ENCODE measurements at places on chromosomes 13 and 19.

GRCh38 chr19:32358321-32358720 lies 12.9 kb downstream of the ZNF507 start:
- DNase-seq, result no peak

DNA sequence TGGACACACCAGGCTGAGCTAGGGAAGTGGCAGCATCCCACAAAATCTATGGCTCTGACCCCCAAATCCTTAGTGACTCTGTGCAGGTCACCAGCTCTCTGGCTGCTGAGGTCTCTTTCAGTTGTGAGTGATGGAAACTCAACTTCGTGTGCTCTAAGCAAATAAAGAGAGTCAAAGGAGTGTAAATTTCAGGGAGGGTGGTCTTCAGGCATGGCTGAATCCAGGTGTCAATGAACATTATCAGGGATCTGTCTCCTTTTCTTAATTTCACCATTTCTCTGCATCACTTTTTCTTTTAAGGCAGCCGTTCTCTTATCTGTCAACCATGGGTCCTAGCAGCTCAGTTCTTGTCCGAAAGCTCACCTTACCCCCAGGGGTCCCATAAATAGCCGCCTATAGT lies 6.2 kb downstream of the CYP4F12 start:
- no peak for DNase-seq

DNA sequence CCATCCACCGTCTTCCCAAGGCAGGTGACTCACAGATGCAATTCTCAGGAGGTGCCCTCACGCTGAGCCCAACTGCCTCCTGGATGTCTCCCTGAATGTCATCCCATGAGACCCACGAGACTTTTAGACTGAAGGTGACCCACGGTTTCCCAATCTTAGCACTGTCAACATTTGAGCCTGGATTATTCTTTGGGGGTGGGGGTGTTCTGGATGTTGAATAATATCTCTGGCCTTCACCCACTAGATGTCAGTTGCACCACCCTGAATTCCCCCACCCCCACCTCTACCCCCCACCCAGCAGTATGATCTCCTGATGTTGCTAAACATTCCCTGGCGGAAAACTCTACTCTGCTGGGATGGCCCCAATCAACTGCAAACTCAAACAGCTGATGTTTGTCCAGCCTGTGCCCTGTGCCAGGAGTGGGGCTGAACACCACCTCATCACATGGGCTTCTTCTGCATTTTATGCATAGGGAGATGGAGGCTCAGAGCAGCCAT lies 2.2 kb upstream of the CYP4F22 start:
- no peak for DNase-seq

- DNase-seq, result no peak
These were observed 96.7 kb downstream of the PCDH9 start for GRCh38 chr13:67133476-67133875.

DNA sequence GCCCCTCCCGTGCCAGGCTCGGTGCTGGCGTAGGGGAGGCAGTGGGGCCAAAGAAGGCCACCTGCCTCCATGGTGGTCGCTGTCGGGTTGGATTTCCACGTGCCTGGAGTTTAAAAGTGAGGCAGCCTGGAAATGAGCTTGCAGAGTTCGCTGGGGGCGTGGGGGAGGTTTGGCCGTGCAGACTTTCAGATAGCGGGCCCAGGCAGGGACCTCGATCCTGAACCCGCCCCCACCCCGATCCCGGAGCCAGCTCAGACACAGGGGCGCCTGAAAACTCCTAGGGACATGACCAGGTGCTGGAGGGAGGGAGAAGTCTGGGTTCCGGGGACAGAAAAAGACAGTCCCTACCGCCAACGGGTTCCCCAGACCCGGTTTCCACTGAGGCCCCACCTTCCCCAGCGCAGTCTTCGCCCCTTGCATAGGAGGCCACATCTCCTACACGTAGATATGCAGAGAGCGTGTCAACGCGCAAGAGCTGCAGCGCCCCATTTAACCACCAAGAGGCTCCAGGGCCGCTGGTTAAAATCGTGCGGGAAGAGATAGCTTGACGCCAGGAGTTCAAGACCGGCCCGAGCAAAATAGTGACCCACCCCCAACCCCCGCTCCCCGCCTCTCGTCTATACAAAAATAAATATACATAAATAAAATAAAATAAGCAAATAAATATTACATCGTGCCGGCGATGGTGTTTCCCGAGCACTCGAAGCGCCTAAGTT lies 8.5 kb downstream of the CCDC8 start:
- no peak for DNase-seq

GRCh38 chr19:45477186-45477585 lies 9.4 kb downstream of the FOSB start:
- no peak for DNase-seq

DNA sequence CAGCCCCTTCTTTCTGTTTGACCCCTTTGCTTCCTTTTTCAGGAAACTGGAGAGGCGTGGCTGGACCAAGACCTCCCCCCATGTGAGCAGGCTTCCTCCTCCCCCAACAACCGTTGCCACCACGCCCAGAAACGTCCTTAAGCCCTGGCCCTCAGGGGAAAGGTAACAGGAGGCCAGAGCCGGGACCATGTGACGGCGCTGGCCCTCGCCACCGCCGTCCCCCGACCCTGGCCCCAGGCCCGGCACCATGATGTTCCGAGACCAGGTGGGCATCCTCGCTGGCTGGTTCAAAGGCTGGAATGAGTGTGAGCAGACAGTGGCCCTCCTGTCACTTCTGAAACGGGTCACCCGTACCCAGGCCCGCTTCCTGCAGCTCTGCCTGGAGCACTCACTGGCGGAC lies 14.4 kb downstream of the SAMD4B start:
- DNase-seq, result no peak

DNA sequence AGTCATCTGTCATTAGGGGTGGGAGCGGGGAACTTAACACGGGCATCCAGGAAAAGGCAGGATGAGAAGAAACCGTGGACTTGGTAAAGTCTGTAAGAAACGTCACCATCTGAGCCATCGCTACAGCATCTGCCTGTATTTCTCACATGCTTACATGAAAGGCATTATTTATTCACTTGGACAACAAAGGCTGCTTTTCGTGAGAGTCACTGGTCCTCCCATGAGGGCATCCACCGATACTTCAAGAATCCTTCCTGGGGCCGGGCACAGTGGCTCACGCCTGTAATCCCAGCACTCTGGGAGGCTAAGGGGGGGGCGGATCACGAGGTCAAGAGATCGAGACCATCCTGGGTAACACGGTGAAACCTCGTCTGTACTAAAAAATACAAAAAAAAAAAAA lies 16.1 kb downstream of the ZNF446 start:
- DNase-seq, result no peak

All from stimulated activated CD4-positive, alpha-beta T cell treated with anti-CD3 and anti-CD28 coated beads, Interleukin-1b, Interleukin-23, amount 100 ng/mL, for 1 hour (primary cell).